Inflammatory macrophage treated with lipopolysaccharide for 4 hours (primary cell): ENCODE measurements at places on chromosomes 3 and 15.
A peak's percentile ranks its signal among the peaks of the same experiment; 100 is the strongest.

GRCh38 chr3:12938258-12938711, 96.9 kb upstream of the RPL32 start:
- DNase-seq: no peak

DNA sequence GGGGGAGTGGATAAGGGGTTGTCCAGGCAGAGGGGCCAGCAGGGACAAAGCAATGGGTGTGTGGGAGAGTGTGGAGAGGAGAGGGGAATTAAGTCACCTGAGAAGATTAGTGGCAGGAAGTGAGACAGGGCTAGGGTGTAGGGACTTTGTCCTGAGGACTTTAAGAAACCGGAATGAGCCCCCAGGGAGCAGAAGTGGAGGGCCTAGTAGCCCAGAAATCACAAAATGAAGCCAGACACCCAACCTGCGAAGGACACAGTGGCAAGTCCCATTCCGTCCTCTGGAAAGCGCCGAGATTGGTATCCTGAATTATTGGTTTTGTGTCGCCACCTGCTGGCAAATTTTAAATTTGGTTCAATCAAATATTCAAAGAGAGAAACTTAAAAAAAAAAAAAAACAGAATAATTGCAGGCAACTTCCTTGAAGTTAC, 78.0 kb upstream of the SLC25A36 start:
- DNase-seq: peak; percentile 54

- no peak for DNase-seq
Measured at GRCh38 chr3:67297715-67298475, 299.8 kb downstream of the KBTBD8 start.

DNA sequence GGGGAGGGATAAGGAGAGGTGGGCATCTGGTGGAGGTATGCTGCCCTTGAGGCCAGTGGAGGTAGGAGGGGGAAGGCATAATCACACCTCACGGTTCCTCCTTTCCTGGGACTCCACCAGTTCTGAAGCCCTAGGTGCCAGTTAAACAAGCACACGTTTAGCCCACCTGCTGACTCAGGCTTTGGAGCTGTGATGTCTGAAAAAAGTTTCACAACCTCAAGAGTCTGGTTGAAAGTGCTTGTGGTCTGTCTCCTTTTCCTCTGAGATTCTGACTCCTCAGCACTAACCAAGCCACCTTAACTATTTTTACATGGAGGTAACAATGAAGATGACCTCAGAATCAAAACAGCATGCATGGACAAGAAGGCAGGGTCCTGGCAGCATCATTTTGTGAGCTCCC, 23.0 kb downstream of the HPS3 start:
- peak; percentile 31 for DNase-seq

GRCh38 chr3:129934234-129935123, 40.0 kb upstream of the TRH start:
- DNase-seq: no peak

DNA sequence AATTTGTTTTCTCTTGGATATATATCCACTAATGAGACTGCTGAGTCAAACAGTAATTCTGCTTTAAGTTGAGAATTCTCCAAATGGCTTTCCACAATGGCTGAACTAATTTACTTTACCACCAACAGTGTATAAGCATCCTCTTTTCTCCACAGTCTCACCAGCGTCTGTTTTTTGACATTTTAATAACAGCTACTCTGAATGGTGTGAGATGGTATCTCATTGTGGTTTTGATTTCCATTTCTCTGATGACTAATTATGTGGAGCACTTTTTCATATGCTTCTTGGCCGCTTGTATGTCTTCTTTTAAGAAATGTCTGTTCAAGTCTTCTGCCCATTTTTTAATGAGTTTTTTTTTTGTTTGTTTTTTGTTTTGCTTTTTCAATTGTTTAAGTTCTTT, 206.2 kb downstream of the CTNNB1 start:
- no peak for DNase-seq

GRCh38 chr3:179324270-179324754, 1.5 kb downstream of the ZNF639 start:
- no peak for DNase-seq

DNA sequence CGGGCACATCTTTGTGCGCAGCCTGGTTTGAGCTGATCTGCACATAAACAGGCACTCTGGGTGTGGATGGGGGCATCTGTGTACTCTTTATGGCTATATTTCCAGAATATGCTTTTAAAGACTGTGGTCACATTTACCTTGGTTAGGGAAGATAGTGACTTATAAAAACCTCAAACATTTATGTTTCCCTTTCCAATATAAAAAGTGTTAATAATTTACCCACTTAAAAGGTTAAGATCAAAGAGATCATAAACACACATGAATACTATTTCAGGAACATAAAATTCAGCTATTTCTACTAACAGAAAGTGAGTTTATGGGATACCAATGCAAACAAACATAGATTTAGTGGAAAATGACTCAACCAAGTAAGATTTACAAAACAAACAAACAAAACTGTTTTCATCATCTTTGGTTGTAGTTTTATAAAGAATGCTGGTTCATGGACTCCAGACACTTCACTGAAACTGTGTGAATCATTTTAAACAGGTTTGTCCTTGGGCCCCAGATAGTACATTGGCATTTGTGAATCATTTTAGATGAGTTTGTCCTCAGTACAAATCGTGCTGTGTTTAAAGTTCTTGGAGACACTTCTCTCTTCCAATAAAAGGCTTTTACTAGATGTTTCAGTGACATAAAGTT, 253.5 kb upstream of the CTDSPL start:
- DNase-seq: no peak

DNA sequence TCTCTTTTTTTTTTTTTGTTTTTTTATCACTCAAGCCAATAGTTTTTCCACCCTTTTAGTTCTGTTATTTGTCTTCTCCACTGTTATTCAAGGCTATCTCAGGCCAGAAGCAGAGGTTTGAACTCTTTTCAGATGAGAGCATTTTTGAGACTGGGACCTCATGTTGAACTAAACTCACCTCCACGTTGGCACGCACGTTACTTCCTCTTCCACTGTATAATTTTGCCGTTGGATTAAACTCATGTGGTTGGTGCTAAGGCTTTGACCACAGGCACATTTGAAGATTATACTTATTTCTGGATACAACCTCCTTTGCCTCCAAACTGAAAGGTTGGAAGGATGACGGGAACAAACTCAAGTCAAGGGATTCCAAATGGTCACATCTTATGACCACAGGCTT, 501.3 kb upstream of the TPRG1 start:
- no peak for DNase-seq

DNA sequence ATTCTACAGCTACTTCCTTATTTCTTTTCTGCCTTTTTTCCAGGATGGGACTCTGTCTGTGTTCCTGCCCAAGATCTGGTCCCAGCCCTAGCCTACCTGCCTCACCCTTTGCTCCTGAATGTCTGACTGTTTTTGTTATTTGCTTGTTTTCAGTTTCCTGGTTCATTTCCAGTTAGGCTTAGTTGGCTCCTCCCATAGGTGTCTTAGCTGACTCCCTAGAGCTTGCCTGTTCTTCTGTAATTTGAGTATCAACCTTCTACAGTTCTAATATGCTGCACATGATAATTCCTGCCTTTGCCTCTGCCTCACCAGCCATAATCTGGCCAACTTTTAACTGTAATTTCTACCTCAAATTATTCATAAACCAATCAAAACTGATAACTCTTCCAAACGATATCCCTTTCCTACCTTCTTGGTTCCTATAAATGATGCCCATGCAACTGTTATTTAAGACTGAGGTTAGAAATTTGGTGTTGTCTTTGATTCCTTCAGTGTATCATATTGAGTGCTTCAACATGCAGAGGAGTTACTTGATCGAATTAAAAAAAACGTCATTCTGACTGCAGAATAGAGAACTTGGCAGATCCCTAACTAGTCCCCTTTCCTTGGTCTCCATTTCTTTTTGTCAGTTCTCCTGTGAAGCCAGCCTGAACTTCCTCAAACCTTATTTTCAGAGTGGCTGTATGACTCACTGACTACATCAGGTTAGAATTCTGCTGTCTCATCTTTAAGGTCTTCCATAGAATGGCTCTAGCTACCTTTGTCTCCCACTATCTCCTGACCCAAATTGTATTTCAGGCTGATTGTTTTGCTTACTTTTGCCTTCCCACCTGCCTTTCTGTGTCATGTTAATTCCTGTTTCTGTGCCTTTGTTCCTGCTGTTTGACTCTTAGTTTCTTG, 8.4 kb downstream of the GOLM2 start:
- DNase-seq: peak; percentile 87

DNA sequence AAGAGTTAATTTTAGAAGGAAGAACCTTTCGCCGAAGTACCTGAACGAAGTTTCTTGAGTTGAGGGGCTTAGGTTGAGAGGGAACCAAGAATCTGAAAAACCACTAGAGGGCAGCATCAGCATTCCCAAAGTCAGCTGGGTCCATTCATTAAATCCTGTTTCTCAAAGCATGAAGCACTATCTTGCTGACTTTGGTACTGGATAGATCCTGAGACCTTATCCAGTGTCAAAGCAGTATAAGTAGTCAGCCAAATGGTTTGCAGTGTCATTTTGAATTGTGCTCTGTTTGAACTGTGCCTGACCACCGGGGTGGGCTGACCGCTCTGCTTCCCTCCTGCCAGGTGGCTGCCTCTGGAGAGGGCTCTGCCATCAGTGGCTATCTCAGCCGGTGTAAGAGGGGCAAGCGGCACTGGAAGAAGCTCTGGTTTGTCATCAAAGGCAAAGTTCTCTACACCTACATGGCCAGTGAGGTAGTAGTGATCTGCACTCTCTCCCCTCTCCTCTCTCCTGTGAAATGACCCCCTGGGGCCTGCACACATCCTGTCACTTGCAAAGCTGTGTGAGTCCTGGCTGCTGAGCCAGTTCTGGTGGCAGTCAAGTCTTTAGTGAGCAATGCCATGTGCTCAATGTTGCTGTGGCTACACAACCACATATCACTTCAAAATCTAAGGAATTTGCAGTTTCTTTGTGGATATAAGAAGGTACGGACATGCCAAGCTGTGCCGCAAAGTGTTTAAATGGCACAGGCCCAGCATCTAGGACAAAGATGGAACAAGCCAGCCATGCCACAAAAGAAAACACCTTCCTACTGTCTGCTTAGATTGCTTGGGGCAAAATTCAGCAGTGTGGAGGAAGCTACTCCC, 21.4 kb upstream of the NR2C2 start:
- peak; percentile 56 for DNase-seq

DNA sequence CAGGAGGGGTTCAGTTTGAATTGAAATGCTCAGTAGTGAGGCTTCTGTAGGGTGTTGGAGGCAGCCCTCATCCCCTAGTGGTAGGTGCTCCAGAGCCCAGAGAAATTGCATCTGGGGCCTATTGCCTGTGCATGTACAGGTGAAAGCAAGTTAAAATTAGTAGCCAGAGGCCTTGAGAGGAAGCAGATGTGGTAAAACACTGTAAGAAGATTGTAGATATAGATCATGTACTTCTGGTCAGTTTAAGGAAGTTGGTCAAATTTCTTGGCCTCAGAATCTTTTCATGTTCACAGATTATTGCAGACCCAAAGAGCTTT, 34.6 kb downstream of the IGSF10 start:
- no peak for DNase-seq

- DNase-seq: peak; percentile 29
Measured at GRCh38 chr3:150662410-150663200, 41.1 kb downstream of the ERICH6 start.

- DNase-seq: no peak
Measured at GRCh38 chr3:58250093-58250707, 12.6 kb downstream of the ABHD6 start.

- DNase-seq: peak; percentile 30
Measured at GRCh38 chr3:150609988-150610387, 6.9 kb downstream of the SELENOT start.

- no peak for DNase-seq
Measured at GRCh38 chr15:22903961-22904534, 65.6 kb downstream of the NIPA2 start.

DNA sequence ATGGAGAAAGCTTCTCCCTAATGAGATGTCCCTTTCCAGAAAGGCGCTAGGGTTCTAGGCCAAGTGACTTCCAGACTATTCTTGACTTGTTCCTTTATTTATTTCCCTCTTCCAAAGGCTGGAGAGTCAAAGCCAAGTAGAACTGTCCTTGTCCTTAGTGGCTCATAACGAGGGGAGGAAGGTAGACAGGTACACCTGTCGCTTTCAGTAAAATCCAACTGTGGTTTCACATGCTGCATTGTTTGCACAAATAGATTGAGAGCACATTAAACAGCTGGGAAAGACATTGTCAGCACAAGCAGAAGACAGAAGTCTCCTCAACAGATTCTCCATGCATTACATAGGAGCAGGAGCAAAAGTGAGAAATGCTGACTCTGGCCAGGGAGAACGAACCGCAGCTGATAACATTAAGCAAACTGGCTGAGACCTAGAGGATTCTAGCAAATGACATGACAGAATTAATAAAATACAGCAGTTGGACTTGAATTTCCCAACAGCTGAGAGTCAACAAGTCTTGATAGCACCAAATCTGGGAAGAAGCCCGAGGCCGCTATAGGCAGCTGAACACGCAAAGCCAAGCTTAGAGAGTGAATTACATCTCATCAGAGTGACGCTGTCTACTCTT, 227.7 kb downstream of the TLE3 start:
- DNase-seq: no peak

GRCh38 chr3:178170698-178171535, 365.3 kb upstream of the KCNMB2 start:
- peak; percentile 41 for DNase-seq

- DNase-seq: no peak
Measured at GRCh38 chr3:129002573-129003569, 1.8 kb downstream of the EFCC1 start.

- peak; percentile 71 for DNase-seq
Measured at GRCh38 chr3:57226176-57226575, 1.4 kb upstream of the APPL1 start.

DNA sequence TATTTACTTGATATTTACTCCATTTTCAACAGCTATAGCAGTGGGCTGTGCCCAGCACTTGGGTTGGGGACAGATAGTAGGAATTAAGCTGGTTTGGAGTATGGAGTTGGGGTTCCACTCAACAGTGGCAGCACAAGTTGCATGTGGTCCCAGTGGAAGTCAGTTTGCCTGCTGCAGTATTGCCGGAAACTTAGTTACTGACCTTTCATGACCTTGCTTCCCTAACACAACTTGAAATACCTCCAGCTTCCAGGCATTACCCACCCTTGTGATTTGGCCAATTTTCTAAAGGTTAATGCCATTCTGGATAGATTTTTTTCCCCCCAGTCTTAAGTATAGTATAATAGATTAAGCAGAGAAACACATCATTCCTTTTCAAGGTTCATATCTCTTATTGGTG, 68.0 kb downstream of the BBX start:
- DNase-seq: no peak

GRCh38 chr3:26061947-26062346, 272.1 kb downstream of the OXSM start:
- no peak for DNase-seq

DNA sequence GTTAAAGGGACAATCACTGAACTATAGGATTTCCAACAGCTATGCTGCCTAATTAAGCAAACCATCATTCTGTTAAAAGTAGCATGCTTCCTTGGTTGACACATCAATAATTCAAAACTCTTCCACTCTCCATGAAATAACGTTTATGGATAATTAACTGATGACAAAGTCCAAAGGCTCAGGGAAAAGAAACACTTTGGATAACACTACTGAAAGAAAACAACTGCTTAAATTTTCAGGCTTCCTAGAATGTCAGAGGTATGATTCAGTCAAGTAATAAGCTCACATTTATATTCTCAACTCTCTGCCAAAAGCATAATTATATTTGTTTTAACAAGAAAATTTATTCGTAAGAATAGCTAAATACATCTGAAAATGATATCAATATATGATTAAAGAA, 49.6 kb downstream of the WDR72 start:
- no peak for DNase-seq
